Right lung (tissue), 10 donors: ENCODE measurements at places on chromosomes 3 and 15. TPM values are rescaled to one million over a fixed set of nuclear protein-coding genes. Genes with fewer than 3 reads are reported as not detected.

Gene HYKK
- polyA plus RNA-seq, result 4.3 TPM

DNA sequence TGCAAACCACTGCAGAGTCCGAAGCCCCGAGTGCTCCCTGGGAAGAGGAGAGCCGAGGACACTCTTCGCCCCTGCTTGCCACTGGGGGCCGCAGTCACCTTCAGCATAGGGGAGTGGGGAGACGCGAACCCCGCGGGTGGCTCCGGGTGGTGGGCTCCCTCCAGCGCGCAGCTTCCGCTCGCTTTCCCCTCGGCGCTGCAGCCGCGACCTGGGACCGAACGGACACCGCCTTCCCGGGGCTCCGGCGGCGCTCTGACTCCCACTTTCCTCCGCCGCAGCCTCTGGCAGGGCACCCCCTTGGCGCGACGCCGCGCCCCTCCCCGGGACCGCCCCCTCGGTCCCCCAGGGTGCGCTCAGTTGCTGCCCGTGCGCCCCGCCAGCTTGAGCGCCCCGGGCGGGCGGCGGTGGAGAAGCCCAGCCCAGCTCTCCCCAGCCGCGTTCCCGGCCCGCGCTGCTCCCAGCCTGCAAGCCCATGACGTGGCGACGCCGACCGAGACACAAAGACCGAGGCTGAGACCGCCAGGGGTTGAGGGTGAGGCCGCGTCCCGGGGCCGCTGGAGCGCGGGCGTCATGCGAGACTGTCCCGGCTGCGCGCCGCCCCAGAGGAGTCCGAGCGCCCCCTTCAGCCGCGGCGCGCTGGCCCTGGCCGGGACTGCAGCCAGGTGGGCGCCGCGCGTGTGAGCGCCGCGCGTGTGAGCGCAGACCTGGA lies at the start of gene MINAR1:
Gene MINAR1 (plus strand): TSS at position 701 of the 709 bp plus-strand sequence. CDS start 23,812 bp downstream, outside the sequence.
- DNase-seq, result peak; percentile 20

Gene ATP13A5
- 0.70 TPM for polyA plus RNA-seq

GRCh38 chr15:87614704-87615103 lies 641.8 kb downstream of the NTRK3 start:
- no peak for DNase-seq

DNA sequence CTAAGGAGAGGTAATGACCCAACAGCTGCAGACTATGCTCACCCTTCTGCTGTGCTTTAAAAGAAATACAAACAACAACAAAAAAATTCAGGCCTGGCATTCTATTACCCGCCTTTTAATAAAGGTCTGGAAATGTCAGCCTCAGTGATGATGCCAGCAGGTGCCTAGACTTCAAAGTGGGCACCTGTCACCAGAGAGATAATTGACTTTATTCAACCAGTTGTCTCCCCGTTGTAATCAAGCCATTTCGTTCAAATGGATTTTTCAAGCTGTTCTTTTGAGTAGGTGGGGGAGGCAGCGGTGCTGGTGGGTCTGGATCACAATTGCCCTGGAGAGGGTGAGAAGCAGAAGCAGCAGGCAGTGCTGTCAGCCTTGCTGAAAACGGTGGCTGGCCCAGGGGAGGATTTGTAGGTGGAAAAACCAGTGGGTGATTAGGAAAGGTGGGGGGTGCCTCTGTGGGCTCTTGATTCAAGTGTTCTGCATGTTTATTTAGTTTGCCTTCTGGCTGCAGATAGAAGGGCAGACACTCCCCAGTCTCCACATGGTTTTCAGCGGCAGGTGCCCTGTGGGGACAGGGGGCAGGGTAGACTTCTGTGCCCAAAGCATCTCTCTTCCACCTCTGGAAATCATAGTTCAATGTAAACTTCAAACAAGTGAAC lies 300.2 kb upstream of the SLCO3A1 start:
- no peak for DNase-seq

DNA sequence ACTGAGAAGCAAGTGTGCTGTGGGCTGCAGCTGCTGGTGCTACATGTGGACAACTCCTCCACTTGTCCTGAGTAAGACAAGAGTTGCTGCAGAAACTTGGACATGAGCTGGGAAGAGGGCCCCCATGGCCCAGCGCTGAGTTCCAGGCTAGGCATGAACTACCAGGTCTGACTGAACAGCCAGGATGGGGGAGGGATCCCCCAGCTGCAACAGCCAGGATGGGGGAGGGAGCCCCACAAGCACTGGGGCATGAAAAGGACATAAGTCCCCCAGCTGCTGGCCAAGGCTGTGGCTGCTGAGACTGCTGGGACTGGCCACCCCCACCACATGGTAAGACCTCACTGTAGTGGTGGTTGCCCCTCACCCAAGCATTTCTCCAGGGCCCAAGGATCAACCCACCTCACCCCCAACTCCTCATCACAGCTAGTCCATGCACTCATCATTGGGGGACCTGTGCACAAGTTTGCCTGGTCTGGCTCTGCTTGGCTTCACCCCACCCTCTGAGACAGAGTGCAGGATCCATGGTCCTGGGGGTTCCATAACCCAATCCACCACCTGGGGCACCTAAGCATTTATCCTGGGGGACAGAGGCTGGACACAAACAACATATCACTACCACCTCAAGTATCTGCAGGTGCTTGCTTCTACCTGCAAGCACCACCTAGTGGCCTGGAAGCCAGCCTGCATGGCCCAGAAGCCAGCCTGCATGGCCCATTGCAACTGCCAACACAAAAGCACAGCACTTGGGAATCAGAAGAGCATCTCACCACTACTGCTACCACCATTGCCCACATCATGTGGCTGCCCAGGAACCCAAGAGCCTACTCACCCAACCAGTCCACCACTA lies 84.5 kb upstream of the STT3B start:
- DNase-seq, result no peak

DNA sequence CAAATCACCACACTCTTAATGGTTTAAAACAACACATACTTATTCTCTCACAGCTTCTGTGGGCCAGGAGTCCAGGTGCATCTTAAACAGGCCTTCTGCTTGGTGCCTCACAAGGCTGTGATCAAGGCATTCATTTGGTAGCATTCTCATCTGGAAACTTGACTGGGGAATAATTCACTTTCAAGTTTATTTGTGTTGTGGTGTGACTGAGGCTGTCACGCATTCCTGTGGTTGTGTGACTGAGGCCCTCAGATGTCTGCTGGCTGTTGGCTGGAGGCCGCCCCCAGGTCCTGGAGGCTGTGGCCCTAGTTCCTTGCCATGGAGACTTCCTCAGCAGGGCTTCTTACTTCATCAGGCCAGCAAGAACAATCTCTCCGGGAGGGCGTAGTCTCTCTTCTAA lies 16.9 kb upstream of the FAM3D start:
- no peak for DNase-seq

Gene TFG
- polyA plus RNA-seq, result 117 TPM
